NCI-H2081 (cell line): ENCODE measurements at places on chromosomes 3 and 15.

DNA sequence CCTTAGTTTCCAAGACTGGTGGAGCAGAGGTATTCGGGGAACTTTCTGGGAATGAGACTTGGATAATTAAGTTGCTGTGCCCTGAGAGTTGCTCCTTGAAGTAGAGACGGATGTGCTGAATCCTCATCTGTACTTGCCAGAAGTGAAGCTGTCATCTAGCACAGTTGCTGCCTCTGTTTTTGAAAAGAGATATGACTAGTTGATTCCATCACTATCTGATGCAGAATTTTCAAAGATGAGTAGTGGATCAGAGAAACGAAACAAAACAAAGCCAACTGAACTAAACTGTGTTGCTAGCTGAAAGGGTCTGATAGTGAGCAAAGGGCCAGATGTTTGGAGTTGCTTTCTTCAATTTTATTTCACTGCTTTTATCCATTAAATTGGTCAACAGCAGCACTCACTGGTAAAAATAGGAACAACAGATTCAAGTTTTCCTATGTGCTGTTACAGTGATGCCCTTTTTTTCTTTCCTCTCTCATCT lies 52.7 kb downstream of the MITF start:
- DNase-seq, result no peak

GRCh38 chr15:45221967-45222366 lies 30.1 kb upstream of the SLC28A2 start:
- DNase-seq, result no peak

- DNase-seq, result no peak
Measured at GRCh38 chr3:187359798-187360486, 8.2 kb upstream of the RTP4 start.

DNA sequence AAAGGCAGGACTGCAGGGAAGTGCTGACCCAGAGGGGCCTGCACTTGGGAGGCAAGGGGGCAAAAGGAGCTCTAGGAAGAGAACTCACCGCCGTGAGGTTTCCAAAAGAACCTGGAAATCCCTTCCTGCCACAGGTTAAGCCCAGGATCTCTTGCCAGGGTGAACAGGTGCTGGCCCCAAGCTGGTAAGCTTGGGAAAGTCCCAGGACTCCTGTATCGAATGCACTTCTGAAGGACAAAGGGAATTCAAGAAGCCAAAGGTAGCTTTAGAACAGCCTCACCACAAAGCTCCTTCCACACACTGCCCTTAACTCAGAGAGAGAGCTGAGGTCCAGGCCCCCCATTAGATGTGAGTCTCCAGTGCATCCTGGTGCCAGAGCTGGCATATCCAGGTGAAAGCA lies 11.9 kb upstream of the SKIC8 start:
- DNase-seq, result no peak

DNA sequence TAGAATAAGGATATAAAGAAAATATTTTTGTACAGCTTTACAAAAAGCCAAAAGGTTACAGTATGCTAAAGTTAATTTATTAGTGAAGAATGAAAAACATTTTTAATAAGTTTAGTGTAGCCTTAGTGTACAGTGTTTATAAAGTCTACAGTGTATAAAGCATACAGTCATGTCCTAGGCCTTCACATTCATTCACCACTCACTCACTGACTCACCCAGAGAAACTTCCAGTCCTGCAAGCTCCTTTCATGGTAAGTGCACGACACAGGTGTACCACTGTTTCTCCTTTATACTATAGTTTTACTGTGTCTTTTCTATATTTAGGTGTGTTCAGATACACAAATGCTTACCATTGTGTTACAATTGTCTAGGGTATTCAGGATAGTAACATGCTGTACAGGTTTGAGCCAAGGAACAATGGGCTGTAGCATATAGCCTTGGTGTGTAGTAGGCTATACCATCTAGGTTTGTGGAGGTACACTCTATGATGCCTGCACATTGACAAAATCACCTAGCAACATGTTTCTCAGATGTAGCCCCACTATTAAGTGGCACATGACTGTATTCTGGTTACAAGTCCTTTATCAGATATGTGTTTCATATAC lies 197.1 kb upstream of the KBTBD8 start:
- no peak for DNase-seq

DNA sequence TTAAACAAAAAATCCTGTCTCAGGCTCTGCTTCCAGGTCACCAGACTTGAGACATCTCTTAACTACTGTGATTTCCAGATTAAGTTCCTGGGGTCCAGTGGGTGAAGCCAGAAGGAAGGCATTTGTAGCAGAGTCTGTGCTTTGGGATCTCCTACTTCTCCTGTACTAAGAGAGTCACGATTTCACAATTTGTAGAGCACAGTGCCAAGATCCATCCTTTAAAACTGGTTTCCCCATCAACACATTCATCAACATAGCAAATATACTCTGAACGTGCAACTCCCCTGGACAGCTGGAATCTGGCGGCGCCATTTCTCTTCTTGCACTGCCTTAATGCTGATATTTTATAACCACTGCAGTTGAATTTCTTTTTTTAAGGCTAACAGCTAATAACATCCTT lies 33.2 kb downstream of the CDCP1 start:
- DNase-seq, result no peak

DNA sequence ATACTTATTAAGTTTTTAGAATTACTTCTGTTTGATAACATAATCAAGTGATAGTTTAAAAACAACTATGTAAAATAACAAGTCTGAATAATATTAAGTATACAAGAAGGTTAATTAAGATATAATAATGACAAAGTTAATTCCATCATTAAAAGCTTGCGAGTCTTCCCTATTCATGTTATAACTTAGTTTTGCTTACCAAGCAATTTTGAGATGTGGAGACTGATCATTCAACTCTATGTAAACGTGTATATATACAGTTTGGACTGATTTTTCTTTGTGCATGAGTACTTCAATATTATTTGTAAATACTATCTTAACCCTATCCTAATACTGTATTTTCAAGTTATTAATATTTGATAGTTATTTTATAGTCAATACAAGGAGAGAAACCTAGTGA lies 870.9 kb downstream of the GBE1 start:
- no peak for DNase-seq

- DNase-seq, result no peak
Measured at GRCh38 chr3:133865136-133865855, 30.4 kb downstream of the RAB6B start.
